Muscle of back (tissue), 13 donors: ENCODE measurements at places on chromosomes 12 and 14. TPM values are rescaled to one million over a fixed set of nuclear protein-coding genes. Genes with fewer than 3 reads are reported as not detected.

DNA sequence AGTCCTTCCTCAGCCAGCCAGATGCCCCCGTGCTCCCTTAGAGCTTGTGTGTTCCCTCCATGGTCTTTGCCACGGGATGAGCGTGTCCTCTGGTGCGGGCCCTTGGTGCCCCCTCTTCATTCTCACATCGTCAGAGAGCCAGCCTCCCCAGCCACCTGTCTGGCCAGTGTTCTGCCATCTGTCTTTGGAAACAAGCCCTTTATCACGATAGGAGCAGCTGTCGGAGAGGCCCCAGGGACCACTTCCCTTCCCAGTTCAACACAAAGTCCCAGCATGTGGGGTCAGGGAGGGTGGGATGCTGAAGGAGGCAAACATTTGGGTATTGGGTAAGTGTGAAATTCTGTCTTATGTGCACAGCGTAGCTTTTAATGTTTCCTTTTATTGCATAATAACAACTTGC lies 44.5 kb downstream of the DYNC1H1 start:
- DNase-seq, result no peak

- no peak for DNase-seq
Observed at GRCh38 chr12:108117163-108117849, 11.8 kb upstream of the WSCD2 start.

GRCh38 chr12:128644664-128645296 lies 179.0 kb downstream of the SLC15A4 start:
- DNase-seq, result no peak

GRCh38 chr12:114975640-114976310 lies 291.8 kb upstream of the TBX3 start:
- peak; percentile 65 for DNase-seq

DNA sequence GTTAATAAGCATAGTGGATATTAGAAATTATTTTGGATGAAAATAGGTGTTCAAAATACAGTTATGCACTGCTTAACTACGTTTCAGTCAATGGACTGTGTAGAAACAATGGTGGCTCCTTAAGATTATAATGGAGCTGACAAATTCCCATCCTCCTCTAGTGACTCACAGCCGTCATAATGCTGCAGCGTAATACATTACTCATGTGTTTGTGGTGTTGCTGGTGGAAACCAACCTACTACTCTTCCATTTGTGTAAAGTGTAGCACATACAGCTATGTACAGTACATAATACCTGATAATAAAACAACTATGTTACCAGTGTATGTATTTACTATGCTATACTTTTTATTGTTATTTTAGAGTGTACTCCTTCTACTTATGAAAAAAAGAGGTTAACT lies 111.2 kb upstream of the TMCC3 start:
- DNase-seq, result no peak

GRCh38 chr12:66916189-66916588 lies 237.3 kb upstream of the GRIP1 start:
- no peak for DNase-seq

The SYT10 gene
- not detected for polyA plus RNA-seq

GRCh38 chr12:117518594-117519270 lies 157.3 kb upstream of the NOS1 start:
- DNase-seq, result no peak

- no peak for DNase-seq
Observed at GRCh38 chr14:51018521-51018920, 74.2 kb upstream of the PYGL start.

DNA sequence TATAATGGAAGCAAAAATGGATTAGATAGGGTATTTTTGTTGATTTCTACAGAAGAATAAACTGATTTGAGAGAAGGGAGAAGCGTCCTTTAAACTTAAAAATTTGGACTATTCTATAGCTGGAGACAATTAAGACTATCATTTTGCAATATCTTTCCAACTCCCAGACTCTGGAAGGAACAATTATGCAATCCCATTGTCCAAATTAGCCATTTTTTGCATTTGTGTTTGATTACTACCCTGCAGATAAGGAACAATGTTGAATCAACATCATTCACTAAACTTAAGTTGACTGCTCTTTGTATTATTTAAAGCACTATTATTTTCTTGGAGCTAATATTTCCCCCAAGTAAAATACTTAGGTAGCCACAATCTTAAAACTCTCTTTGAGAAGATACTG lies 34.8 kb upstream of the SELPLG start:
- no peak for DNase-seq

The HEATR5A gene
- polyA plus RNA-seq, result 11.3 TPM

- DNase-seq, result no peak
Observed at GRCh38 chr14:103527408-103528145, 1.4 kb upstream of the TRMT61A start.

The DIO3 gene
- 2.2 TPM for polyA plus RNA-seq

- peak; percentile 30 for DNase-seq
Observed at GRCh38 chr14:100442498-100443490, 119.7 kb downstream of the SLC25A47 start.

DNA sequence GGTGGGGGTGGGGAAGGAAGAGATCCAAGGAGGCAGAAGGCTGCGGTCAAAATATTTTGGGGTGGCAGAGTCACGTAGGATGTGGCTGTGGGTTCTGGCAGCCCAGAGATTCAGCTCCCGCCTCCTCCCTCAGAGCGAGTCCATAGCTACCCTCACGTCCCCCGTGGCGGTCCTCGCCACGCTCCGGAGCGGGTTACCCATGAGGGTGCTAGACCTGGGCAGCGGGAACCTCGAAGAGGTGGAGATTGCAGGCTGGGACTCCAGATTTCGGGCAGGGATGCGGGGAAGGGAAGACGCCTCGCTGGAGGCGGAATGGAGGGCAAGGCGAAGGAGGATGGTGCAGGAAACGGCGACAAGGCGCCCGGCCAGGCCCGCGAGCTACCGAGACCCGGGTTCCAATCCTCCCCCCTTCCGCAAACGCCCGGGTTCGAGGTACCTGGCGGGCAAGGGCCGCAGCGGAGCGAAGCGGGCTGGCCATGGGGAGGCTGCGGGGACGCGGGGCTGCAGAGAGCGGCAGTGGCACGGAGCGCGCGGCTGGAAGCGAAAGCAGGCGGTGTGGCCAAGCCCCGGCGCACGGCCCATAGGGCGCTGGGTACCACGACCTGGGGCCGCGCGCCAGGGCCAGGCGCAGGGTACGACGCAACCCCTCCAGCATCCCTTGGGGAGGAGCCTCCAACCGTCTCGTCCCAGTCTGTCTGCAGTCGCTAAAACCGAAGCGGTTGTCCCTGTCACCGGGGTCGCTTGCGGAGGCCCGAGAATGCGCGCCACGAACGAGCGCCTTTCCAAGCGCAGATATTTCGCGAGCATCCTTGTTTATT lies 46.2 kb downstream of the BCAT1 start:
- DNase-seq, result peak; percentile 10

- DNase-seq, result no peak
Observed at GRCh38 chr14:99237288-99237687, 34.7 kb downstream of the BCL11B start.

DNA sequence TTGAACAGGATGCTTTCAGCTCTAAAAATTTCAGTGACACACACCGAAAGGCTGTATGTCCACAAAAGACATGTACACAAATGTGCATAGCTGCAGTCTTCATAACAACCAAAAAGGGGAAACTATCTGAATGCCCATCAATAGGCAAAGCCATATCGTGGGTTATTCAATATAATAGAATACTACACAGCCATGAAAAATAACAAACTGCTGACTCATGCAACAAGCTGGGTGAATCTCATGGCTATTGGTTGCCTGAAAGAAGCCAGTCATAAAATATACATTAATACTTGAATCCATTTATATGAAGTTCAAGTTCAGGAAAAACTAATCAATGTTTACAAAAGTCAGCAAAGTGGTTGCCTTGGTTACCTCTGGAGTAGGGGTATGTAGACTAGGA lies 58.4 kb upstream of the RIN3 start:
- DNase-seq, result no peak

- DNase-seq, result no peak
Observed at GRCh38 chr12:10293151-10293550, 14.5 kb upstream of the KLRD1 start.

GRCh38 chr14:103501921-103502669 lies 20.5 kb downstream of the CKB start:
- DNase-seq, result no peak

DNA sequence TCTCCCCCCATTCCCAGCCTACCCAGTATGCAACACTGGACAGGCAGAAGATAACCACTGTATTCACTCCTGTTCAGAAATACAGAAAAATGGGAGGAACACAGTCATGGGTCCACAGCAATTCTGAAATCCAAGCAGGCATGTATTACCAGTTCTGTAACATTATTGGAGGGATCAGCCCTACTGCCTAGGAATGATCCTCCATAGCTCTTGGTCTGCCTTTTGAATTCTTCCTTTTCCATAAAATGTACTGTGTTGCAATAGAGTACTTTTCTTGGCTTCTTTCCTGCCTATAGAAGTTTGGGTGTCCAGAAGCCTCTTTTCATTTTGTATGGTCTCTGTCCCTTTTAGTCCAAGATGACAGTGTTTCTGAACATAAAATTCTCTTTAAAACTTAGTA lies 46.5 kb downstream of the SPATS2 start:
- DNase-seq, result no peak

The LAG3 gene
- 0.30 TPM for polyA plus RNA-seq

DNA sequence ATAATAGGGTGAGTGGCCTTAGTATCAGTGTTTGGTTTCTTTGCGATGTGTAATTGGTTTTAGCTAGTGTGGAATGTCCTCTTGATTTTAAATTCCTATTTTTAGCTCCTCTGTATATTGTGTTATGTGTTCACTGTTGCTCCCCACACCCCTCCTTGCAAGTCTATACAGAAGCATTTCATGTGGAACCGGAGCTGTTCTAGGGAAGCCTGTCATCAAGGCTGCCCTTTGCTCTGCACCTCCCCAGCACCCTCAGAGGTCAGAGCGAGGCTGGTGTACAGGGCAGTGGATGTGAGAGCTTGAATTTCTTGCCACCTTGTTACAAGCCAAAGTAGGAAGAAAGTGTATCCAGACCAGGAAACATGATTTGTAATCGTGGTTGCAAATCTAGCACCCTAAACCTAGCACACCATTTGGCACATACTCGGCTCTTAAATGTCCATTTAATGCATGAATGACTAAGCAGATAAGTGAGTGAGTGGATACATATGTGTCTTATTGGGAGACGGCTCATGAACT lies 376.8 kb downstream of the RGS6 start:
- no peak for DNase-seq

DNA sequence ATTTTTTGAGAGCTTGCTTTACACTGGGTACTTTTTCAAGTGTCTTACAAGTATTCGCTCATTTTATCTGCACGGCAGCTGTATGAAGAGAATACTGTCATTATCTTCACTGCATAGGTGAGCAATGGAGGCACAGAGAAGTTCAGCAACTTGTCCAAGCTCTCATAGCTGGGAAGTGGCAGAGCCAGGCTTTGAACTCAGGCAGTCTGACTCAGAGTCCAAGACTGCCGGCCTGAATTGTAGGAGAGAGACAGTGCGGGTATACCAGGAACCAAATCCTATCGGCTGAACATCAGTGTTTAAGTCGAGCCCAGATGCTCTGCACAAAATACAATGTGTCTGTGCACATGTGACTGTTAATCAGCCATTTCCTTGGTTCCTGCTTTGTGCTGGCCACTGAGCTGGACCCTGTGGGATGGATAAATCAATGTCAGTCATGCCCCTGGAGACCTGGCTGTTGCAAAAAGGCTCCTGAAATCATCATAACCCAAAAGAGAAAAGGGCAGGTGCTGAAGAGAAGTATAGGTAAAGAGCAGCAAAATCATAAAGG lies 474.6 kb downstream of the DPF3 start:
- DNase-seq, result no peak

The PDE3A gene
- polyA plus RNA-seq, result 11.5 TPM

GRCh38 chr12:124829008-124829707 lies 34.5 kb downstream of the SCARB1 start:
- no peak for DNase-seq

GRCh38 chr12:8662593-8662992 lies at the start of gene MFAP5:
MFAP5 (minus strand) TSS chr12:8662826; CDS start chr12:8662104, 722 bp downstream.
- peak; percentile 86 for DNase-seq

GRCh38 chr14:78885884-78886283 lies 715.7 kb downstream of the NRXN3 start:
- DNase-seq, result no peak

GRCh38 chr12:74144396-74144795 lies 393.2 kb upstream of the ATXN7L3B start:
- DNase-seq, result no peak

- DNase-seq, result peak; percentile 55
Observed at GRCh38 chr14:89214221-89214965, 202.6 kb downstream of the FOXN3 start.

DNA sequence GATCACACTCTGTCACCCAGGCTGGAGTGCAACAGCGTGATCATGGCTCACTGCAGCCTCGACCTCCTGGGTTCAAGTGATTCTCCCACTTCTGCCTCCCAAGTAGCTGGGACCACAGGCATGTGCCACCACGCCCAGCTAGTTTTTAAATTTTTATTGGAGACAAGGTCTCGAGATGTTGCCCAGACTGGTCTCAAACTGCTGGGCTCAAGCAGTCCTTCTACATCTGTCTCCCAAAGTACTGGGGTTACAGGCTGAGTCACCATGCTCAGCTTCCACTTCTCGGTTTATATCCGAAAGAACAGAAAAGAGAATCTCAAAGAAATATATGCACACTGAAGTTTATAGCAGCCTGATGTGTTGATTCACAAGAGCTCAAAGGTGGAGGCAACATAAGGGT lies 107.5 kb downstream of the SCARB1 start:
- no peak for DNase-seq

- no peak for DNase-seq
Observed at GRCh38 chr12:11695321-11695720, 45.8 kb downstream of the ETV6 start.

The NFE2 gene
- 2.1 TPM for polyA plus RNA-seq

- no peak for DNase-seq
Observed at GRCh38 chr12:65152012-65152411, 17.4 kb upstream of the LEMD3 start.

DNA sequence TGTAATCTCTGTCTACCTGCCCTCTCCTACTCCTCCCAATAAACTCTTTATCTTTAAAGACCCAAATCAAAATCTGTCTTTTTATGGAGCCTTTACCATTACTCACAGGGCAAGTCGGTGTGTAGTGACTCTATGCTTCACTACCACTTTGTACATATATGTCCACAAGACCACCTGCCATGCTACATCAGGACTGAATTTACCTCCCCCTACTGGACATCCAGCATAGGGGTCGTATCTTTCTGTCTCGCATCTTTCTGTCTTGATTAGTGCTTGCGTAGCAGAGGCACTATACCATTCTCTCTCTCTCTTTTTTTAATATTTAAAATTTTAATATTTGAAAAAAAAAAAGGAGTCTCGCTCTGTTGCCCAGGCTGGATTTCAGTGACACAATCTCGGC lies 587.5 kb downstream of the SOX5 start:
- DNase-seq, result no peak
